Suppressor macrophage (primary cell): ENCODE measurements at places on chromosomes 7 and 10.

DNA sequence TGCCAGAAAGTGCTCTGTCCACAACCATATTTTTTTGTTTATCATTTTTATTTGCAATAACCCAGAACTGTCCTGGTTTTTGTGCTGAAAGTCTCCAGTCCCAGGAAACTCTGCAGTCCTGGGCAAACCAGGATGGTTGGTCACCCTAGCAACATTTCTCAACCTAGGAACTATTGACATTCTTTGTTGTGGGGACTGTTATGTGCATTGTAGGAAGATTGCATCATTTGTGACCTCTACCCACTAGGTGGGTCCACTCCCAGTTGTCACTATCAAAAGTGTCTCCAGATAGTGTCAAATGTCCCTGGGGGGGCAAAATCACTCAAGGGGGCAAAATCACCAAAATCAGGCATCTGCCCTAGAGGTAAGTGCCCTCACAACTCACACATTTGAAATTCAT lies 14.0 kb upstream of the SRI start:
- DNase-seq = no peak

DNA sequence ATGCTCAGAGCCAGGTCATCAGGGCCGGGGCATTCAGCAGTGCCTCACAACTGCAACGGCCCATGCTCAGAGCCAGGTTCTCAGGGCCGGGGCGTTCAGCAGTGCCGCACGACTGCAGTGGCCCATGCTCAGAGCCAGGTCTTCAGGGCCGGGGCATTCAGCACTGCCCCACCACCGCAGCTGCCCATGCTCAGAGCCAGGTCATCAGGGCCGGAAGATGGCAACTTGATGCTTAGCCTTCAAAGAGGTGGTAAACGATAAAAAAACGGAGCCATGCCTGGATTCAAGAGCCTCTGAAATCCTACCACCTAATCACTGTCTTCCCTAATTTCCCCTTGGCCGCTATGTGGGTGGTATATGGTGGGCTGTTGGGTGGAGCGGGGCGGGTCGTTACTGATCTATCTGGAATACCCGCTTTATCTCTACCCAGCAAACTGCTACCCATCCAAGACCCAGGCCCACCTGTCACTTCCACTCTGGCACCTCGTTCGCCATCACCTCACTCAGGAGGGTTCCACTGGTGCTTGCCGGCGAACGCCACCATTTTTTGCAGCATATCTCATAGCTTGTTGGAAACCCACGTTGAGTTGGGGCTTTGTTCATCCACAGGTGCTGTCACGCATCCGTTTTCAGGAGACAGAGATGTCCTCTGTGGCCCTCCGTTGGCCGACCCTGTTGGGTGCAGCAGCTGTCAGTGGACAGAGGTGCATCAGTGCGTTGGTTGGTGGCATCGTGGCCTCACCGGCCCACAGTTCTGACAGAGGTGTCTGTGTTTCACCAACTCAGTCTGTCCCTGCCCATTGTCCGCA lies 221.1 kb downstream of the EBF3 start:
- DNase-seq = no peak

GRCh38 chr7:106369816-106370215 lies 85.0 kb upstream of the NAMPT start:
- DNase-seq = no peak

GRCh38 chr7:52758356-52758755 lies 277.1 kb upstream of the POM121L12 start:
- DNase-seq = no peak

DNA sequence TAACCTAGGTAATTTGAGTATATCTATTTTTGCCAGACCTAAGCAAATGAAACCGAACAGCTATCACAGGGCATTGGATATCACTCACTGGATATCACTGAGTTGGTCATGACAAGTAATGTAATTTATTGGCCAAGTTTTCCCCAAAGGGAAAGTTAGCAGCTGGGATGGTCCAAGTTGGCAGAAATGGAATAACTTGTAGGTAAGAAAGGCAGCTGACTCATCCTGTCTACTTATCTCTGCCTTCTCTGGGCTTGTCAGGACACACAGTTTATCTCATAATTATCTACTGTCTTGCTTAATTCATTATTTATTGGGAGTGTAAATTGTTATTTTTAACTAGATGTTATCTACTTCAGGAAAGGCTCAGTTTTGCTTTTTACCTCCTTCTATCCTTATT lies 502.0 kb upstream of the DPP6 start:
- DNase-seq = no peak

DNA sequence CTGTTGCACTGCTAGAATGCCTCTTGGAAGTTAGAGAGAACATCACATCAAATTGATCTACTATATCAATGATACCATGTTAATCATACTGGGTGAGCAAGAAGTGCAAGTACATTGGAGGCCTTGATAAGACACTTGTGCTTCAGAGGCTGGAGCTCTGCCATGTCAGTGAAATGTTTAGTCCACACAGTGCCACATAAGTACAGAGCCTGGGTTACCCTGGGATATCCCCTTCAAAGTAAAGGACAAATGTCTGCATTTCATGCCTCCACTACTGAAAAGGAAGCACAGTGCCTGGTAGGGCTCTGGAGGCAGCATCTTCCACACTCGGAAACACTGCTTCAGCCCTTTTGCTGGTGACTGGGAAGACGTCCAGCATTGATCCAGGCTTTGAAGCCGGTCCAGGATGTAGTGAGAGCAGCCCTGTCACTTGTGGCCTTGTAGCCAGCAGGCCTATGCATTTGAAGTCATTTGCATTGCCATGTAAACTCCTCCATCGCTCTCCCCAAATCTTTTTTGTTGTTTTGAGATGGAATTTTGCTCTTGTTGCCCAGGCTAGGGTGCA lies 15.7 kb upstream of the STN1 start:
- no peak for DNase-seq

- DNase-seq = no peak
These were observed 109.8 kb downstream of the SH3PXD2A start for GRCh38 chr10:103745341-103746247.

DNA sequence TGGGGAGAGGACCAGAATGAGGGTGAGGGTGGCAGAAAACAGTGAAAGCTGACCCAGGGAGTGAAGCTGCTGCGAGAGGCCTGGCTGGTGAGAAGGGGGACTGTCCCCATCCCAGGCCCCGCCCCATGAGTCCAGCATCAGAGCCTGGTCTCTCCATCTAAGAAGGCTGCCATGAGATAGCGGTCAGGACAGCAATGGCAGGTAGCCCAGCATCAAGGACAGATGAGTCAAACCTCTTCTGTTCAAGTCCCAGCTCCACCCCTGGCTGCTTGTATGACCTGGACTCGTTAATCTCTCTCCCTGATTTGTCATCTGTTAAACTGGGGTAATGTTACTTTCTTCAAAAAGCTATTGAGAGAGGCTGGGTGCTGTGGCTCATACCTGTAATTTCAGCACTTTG lies 22.2 kb downstream of the GPNMB start:
- no peak for DNase-seq

- no peak for DNase-seq
These were observed 8.4 kb upstream of the HYCC1 start for GRCh38 chr7:23022258-23022769.

DNA sequence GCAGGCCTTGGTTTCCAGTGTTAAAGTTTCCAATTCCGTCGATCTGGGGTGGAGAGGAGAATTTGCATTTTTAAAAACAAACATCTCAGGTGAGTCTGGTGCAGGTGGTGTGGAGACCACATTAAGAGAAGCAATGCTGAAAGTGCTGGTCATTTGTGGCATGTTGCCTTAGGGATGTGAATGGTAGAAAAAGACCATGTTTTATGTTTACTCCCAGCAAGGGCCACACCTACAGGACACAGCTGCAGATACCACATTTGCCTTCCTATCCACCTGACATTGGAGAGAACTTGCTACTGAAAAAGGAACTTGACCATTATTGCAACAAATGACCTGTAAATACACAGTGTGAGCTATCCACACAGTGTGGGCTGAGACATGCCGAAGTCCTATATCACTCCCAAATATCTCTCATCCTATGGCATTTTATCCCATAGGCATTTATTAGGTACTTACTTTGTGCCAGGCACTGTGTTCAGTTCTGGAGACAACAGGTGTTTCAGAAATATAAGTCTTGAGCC lies 183.1 kb downstream of the NRP1 start:
- no peak for DNase-seq

DNA sequence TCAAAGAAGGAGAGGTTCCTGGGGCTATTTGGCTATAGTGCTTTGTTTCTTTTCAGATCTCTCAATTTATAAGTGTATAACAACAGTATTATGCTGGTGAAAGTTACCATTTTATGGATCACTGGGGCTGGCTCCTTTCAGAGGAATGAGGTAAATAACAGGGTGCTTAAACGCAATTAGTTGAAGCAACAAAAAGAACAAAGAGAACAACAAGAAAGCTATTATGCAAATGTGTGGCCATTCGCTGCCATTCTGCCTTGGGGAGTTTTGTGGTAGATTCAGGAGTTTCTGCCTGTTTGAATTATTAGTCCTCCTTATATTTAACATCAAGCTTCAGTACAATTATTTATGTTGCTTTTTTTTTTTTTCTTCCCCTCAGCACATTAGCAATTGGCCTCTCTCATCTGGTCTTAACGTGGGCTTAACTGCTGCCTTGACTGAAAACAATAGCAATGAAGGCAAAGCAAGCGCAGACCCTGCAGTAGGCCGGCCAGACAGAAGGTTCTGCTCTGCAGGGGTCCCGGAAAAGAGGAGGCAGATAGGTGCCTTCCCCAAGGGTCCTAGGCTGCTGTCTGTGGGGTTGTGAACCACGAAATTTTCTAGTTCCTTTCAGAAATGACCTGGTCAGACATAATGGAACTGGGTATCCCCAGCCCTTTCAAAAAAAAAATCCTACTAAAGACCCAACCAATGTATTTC lies 339.9 kb upstream of the PODXL start:
- DNase-seq = no peak

GRCh38 chr7:2353113-2353935 lies 1.3 kb upstream of the EIF3B start:
- DNase-seq = no peak

DNA sequence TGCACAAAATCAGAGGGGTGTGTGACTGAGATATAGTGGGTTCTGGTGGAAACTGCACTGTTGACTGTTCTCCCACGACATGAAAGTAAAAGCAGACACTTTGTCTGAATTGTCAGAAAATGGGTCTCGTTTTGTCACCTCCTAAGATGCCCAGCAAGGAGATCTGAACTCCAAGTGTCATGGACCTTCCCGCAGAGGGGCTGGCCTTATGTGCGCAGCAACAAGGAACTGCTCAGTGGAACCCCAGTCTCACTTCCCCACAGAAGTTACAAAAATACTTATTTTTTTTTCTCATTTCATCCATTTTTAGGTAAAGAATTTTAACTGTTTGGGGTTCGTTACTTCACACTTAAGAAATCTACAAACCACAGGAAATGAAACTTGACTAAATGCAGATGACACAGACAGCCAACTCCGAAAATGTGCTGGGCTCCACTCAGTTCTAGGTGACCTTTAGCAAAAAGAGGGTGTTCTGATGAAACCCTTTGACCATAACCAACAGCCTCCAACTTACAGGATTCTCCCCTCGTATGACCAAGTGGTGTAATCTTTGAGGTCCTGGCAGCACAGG lies 115.0 kb downstream of the FAM107B start:
- DNase-seq = peak; percentile 90

DNA sequence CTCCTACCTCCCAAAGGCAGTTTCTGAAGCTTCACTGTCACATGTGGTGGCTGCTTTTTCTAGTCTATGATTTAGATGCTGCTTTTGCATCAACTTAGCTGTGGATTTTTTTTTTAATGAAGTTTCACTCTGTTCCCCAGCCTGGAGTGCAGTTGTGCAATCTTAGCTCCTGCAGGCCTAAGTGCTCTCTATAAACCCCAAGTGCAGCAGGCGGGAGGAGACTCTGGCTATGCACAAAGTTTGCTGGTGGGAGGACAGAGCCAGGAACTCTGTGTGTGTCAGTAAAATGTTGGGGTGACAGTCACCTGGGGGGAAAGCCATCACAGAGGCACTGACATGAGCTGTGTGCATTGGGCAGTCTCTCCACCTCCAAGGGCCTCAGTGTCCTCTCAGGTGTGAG lies 138.8 kb upstream of the FAM20C start:
- no peak for DNase-seq

DNA sequence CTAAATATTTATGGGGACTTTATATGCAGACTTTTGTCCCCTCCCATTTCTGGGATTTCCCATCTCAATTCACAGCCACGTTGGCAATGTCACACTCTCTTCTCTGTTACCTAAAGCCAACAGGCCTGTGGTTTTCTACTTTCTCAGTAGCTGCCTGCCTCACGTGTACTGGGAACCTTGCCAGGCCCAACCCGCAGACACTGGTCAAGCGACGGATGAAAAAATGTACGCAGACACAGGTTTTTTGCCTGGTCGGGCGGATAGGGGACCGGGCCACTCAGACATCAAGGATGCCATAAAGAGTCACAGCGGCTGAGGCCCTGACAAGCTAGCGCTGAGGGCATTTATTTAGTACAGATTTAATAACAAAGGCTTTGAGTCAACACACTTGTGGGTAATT lies 204.4 kb upstream of the DPP6 start:
- no peak for DNase-seq

GRCh38 chr7:86958380-86958779 lies 101.1 kb downstream of the ELAPOR2 start:
- DNase-seq = no peak

GRCh38 chr10:53808677-53809372 lies 992.2 kb downstream of the PCDH15 start:
- DNase-seq = no peak

DNA sequence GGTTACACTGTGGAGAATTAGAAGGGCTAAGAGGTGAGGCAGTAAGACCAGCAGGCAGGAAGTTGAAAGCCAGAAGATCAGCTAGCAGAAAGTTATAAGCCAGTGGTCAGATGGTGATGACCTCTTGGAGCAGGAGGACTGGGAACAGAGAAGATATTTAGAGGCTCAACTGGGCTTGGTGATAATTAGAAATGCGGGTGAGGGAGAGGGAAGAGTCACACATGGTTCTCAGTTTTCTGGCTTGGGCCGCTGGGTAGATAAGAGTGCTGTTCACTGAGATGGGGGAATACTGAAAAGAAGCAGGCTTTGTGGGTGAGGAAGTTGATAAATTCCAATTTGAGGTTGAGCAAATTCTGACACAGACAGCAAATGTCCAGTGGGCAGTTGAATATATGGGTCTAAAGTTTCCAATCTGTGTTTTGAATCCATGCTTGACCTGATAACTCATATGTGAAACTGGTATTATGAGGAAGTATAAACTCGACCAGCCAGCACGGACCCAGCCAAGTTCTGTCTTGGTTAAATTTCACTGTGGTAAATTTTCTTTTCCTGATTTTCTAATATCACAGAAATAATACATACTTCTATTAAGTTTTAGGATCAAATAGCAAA lies 22.7 kb downstream of the LSMEM1 start:
- DNase-seq = peak; percentile 20
